Right atrium auricular region (tissue), 2 donors: ENCODE measurements at places on chromosomes 11 and 22. TPM values are rescaled to one million over a fixed set of nuclear protein-coding genes. Genes with fewer than 3 reads are reported as not detected.

C11orf52 gene
- 8.3 TPM for total RNA-seq

DNA sequence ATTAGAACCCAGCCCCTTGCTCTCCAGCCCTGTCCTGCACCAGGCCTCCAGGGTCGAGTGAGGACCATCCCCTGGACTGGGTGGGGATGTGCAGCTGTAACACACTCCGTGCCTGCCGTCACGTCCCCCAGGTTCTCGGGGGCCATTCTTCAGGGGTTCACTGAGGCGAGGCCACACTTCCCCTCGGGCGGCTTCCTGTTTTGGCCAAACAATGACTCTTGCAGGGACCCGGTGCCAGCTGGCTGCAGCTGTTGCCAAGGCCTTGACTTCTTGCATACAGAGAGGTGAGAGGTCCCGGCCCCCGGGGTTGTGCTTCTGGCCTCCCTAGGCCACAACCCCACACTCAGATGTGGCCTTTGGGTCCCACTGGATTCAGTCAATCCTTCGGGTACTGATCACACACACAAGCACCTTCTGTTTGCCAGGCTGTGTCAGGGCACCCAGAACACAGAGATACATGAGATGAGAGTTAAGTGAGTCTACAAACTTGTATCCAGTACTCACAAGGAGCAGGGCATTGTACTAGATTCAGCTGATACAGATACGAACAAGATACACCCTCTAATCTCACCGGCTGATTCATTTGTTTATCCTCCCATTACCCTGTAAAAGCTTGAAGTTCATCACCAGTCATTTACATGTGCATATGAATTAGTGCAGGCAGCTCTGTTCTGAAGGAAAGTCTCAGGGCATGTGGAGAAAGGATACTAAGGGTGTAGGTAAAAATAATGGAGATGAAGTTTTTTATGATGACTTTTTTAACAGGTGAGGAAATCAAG lies 32.9 kb downstream of the LRRC32 start:
- no peak overlapping the region for H3K4me3 ChIP-seq
- no peak overlapping the region for H3K27ac ChIP-seq
- peak; percentile 85 for DNase-seq
- no peaks in the 10 kb centered on the region for H3K27me3 ChIP-seq
- no peaks in the 10 kb centered on the region for H3K36me3 ChIP-seq

- no peak overlapping the region for H3K27ac ChIP-seq
- no peak for DNase-seq
- H3K27me3 ChIP-seq = no peaks in the 10 kb centered on the region
- H3K36me3 ChIP-seq = peaks cover 16% of the 10 kb centered on the region
Observed at GRCh38 chr11:46444305-46444704, 52.7 kb upstream of the CHRM4 start.

GRCh38 chr11:64720640-64721358 lies 2.2 kb downstream of the NRXN2 start:
- DNase-seq = no peak
- H3K4me1 ChIP-seq = no peaks in the 10 kb centered on the region
- H3K27me3 ChIP-seq = peaks cover 3% of the 10 kb centered on the region
- H3K27ac ChIP-seq = no peak overlapping the region

ETS1 gene
- total RNA-seq = 37.9 TPM

- DNase-seq = no peak
- no peaks in the 10 kb centered on the region for H3K27me3 ChIP-seq
- H3K36me3 ChIP-seq = no peaks in the 10 kb centered on the region
- no peaks in the 10 kb centered on the region for H3K4me1 ChIP-seq
- no peak overlapping the region for H3K4me3 ChIP-seq
Observed at GRCh38 chr11:118168316-118168715, 8.1 kb downstream of the SCN2B start.

DNA sequence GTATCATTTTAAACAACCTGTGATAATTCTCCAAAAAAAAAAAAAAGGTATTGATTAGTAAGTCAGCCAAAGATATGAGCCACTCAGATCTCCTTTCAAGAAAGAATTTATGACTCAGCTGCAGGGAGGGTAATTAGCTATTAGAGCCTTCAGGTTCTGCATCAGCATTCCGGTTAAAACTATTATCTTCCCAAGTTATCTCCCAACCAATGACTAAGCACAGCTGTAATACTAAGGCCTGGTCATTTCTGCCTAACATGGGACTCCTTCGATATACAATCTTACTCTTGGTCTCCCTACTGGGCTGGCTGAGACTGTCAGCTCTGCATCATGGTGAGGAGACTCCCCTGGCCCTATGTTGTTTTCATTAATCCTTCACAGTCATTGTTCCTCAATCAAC lies 60.4 kb downstream of the SBF2 start:
- no peaks in the 10 kb centered on the region for H3K4me1 ChIP-seq
- DNase-seq = no peak
- no peak overlapping the region for H3K4me3 ChIP-seq
- H3K27ac ChIP-seq = no peak overlapping the region
- no peaks in the 10 kb centered on the region for H3K36me3 ChIP-seq
- H3K27me3 ChIP-seq = no peaks in the 10 kb centered on the region

DNA sequence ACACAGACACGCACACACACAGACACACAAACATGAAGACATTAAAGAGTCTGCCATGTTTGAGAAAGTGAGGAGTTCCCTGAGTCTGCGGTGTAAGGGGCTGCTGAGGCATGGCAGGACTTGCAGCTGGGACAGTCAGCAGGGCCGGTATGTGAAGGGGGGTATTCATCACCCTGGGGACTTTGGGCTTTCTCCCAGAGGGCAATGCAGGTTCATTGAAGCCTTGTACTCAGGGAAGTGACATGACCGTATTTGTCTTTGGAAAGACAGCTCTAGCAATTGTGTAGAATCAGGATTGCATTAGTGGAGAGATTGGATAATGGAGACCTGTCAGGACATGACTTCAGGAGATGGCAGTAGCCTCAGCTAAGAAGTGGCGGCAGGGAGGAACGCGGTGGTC lies 9.4 kb upstream of the ADAMTS8 start:
- no peaks in the 10 kb centered on the region for H3K27me3 ChIP-seq
- H3K27ac ChIP-seq = no peak overlapping the region
- no peak for DNase-seq
- H3K4me1 ChIP-seq = no peaks in the 10 kb centered on the region
- no peaks in the 10 kb centered on the region for H3K36me3 ChIP-seq
- H3K4me3 ChIP-seq = no peak overlapping the region

HEPHL1 gene
- total RNA-seq = not detected

- no peak overlapping the region for H3K4me3 ChIP-seq
- H3K27me3 ChIP-seq = no peaks in the 10 kb centered on the region
- H3K4me1 ChIP-seq = no peaks in the 10 kb centered on the region
- H3K36me3 ChIP-seq = no peaks in the 10 kb centered on the region
Observed at GRCh38 chr11:23212807-23213206, 352.5 kb upstream of the CCDC179 start.

- no peak overlapping the region for H3K27ac ChIP-seq
- no peaks in the 10 kb centered on the region for H3K4me1 ChIP-seq
- DNase-seq = no peak
- no peaks in the 10 kb centered on the region for H3K36me3 ChIP-seq
- no peak overlapping the region for H3K4me3 ChIP-seq
Observed at GRCh38 chr22:35443338-35443737, 43.4 kb downstream of the MCM5 start.

DNA sequence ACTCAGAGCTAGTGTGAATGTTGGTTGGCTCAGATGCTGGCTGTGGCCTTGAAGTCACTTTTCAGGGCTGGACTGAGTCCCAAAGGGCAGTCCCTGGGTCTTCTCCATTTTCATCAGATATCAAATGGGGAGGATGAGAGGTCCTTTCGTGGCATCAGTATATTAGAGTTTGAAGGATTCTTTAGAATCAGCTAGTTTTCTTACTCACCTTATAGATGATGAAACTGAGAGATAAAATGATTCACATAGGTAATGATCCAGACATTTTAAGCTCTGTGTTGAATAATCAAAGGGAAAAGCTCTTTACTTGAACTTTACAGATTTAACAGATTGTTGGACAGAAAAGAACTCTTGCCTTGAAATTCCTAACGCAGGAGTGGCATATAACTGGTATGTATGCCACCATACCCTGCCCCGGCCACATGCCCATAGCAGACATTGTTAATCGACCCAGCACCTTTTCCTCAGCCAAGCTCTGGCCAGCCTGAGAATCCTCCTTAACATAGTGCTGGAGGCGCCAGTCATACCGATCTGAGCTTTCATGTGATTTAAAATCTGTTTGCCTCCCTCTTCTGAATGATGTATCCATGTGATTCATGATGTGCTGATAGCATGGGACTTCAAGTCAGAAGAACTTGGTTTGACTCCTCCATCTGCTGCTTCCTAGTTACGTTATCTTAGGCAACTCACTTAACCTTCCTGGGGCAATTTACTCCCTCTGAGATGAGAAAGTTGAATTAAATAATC lies 60.0 kb downstream of the BARX2 start:
- no peaks in the 10 kb centered on the region for H3K4me1 ChIP-seq
- H3K27ac ChIP-seq = no peak overlapping the region
- H3K4me3 ChIP-seq = no peak overlapping the region

CNIH2 gene
- not detected for total RNA-seq

DNA sequence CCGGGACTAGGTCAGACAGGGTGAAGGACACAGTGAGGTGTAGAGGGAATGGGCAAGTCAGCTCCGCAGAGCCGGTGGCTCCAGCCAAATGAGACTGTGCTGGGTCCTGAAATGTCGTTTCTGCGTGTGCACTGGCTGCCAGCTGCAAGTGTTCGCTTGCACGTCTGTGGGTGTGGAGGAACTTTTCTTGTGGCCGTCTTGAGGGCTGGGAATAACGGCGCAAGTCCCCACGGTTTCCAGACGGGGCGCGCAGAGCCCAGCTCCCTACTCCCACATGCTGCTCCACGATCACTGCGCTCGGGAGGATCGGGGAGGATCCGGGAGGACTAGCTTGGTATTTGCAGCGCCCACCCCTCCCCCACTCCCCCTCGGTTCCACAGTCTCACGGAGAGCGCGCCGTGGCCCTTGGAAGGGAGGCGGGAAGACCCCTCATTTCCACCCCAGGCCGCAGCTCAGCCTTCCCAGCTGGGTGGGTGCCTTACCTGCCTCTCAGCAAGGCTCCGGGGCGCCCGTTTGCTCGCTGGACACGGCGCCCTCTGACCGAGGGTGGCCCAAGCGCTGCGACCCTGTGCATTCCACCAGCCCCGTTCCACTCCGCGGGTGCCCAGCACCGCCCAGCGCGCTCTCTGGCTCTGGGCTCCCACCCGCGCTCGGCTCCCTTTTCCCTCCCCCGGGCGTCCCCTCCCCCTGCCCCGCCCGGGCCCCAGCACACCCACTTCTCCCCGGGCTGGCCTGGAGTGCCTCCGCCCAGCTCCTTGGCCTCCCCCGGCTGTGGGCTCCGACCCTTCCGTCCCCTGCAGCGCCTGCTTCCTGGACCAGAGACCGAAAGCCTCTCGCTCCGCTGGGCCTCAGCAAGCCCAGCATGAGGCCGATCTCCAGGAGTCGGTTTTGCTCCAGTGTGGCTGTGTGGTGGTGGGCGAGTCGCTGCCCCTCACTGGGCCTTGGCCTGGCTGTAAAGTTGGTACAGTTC lies at the start of gene KCNE3:
TSS of gene KCNE3 (minus strand) at position 634 of the 970 bp plus-strand sequence. CDS start 9,986 bp downstream, outside the sequence.
- no peaks in the 10 kb centered on the region for H3K36me3 ChIP-seq
- peak within 1 kb of the TSS; percentile 43 for H3K4me3 ChIP-seq
- H3K27me3 ChIP-seq = no peaks in the 10 kb centered on the region
- peak within 1 kb of the TSS; percentile 2 for H3K27ac ChIP-seq
- no peak for DNase-seq

TRIM29 gene
- total RNA-seq = 2.7 TPM

DNA sequence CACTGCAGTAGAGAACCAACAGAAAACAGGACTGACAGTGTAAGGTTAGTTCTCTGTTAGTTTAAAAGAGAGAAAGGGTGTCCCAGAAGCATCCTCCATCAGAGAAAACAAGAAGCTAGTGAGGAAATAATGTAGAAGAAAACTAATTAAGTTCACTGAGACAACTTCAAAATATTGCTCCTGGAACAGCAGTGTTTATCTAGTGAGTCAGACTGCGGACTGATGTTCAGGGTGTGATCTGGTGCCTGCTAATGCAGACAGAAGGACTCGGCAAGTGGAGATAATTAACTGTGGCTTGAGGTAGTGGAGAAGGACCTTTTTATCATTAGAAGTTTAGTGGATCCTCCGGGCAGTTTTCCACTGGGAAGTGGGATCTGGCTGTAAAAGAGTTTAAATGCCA lies 55.4 kb downstream of the CDON start:
- H3K4me3 ChIP-seq = no peak overlapping the region
- no peak for DNase-seq
- no peaks in the 10 kb centered on the region for H3K4me1 ChIP-seq
- no peak overlapping the region for H3K27ac ChIP-seq

MS4A7 gene
- total RNA-seq = 16.0 TPM

DNA sequence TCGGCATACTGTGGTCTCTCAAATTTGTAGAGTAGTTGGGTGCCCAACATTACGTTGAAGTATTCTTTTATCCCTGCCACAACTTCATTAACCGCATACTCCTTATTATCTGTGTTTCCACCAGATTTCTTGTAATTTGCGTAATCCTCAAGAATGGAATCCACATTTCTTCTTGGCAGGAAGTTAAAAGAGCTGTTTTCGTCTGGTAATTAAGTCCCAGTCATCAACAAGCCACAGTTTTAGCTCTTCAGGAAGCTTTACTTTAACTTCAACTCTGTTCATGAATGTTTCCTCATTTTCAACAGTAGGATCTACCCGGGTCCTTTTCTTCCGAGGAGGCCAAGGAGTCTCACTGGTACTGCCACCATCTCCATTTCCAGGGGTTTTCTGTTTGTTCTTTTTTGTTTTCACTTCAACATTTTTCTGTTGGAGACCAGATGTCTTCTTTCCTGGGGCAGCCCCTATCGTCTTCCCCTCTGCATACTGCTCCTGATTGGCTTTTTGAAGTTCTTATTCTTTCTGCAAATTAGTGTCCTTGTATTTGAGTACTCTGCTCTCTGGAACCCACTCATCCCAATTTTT lies 30.3 kb downstream of the PDE3B start:
- H3K27me3 ChIP-seq = no peaks in the 10 kb centered on the region
- H3K4me3 ChIP-seq = no peak overlapping the region
- H3K27ac ChIP-seq = no peak overlapping the region
- DNase-seq = no peak

SLC25A18 gene
- total RNA-seq = 0.59 TPM

GRCh38 chr11:2215561-2216399 lies 44.2 kb upstream of the TH start:
- no peaks in the 10 kb centered on the region for H3K4me1 ChIP-seq
- H3K27me3 ChIP-seq = no peaks in the 10 kb centered on the region
- no peak overlapping the region for H3K27ac ChIP-seq
- H3K36me3 ChIP-seq = no peaks in the 10 kb centered on the region
- DNase-seq = peak; percentile 44

DNA sequence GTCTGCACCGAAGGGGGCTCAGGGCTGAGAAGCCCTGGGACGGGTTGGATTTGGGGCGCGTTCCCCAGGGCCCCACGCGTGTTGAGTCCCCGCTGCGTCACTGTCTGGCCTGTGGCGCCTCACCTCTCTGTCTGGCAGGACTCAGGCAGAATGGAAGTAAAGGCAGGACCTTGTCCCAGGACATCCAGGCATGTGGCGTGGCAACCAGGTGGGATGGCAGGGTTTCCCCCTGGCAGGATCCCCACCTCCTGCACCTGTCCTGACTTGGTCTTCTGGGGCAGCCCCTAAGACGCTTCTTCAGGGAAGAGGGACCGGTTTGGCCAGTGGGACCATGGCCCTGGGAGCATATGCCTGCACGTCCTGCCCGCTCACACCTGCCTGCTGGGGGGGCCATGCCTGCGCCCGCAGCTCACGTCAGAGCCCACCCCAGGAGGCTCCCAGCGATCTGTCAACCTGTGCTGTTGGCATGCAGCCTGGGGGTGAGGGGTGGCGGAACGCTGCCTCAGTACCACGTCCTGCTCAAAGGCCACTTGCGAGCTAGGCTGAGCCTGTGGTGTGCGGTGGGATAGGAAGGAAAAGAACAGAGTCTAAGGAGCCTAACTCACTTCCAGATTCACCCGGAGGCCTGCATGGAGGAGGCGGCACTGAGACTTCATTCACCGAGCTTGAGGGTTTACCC lies 72.7 kb downstream of the KCNQ1 start:
- no peak overlapping the region for H3K27ac ChIP-seq
- no peaks in the 10 kb centered on the region for H3K36me3 ChIP-seq
- no peaks in the 10 kb centered on the region for H3K27me3 ChIP-seq
- no peaks in the 10 kb centered on the region for H3K4me1 ChIP-seq

TOMT gene
- not detected for total RNA-seq
